ENCODE measurements at places on chromosomes 2 and 18. TPM values are rescaled to one million over a fixed set of nuclear protein-coding genes. Genes with fewer than 3 reads are reported as not detected.

Gene HOXD10
- 6.8 TPM for total RNA-seq

Gene TMX3
- total RNA-seq, result 21.4 TPM

Gene POMC
- not detected for total RNA-seq

Gene GCKR
- total RNA-seq, result 0.30 TPM

Gene DES
- total RNA-seq, result 0.06 TPM

Gene IL36A
- not detected for total RNA-seq

Gene NEU4
- 0.24 TPM for total RNA-seq

Gene MC5R
- not detected for total RNA-seq

Gene GREB1L
- 1.4 TPM for total RNA-seq

Gene PPP3R1
- 58.9 TPM for total RNA-seq

Gene CLEC4F
- total RNA-seq, result not detected

Gene KANSL1L
- total RNA-seq, result 0.67 TPM

Gene CDK15
- total RNA-seq, result not detected

Gene GKN2
- total RNA-seq, result 2.4 TPM

Gene LRPPRC
- 87.6 TPM for total RNA-seq

Gene AFG3L2
- 36.9 TPM for total RNA-seq

Gene DCDC2C
- total RNA-seq, result 0.55 TPM

Gene CDKL4
- not detected for total RNA-seq

Data from A549 treated with CORT108297 at 1 μM for 4 hours (cell line).